ENCODE measurements at places on chromosomes 6 and 20. TPM values are rescaled to one million over a fixed set of nuclear protein-coding genes. Genes with fewer than 3 reads are reported as not detected.

DNA sequence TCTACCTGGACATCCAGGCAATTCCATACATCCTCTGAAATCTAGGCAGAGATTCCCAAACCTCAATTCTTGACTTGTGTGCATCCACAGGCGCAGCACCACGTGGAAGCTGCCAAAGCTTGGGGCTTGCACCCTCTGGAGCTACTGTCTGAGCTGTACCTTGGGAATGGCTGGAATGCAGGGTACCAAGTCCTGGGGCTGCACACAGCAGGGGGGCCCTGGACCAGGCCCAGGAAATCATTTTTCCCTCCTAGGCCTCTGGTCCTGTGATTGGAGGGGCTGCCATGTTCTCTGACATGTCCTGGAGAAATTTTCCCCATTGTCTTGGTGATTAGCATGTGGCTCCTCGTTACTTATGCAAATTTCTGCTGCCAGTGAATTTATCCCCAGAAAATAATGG lies 391.9 kb upstream of the CHD6 start:
- DNase-seq: no peak

The FAM217B gene
- 9.4 TPM for total RNA-seq

The NTSR1 gene
- not detected for total RNA-seq

GRCh38 chr6:105941621-105942412 lies 144.3 kb upstream of the PRDM1 start:
- no peak for DNase-seq

The TRDN gene
- total RNA-seq: not detected
